Stimulated activated CD4-positive, alpha-beta T cell treated with anti-CD3 and anti-CD28 coated beads, Interleukin-1b, Interleukin-23, amount 100 ng/mL, for 1 hour (primary cell): ENCODE measurements at places on chromosomes 6 and 20.

GRCh38 chr20:32819992-32820697 is 391 bp downstream of the MAPRE1 start:
- peak; percentile 84 for DNase-seq

GRCh38 chr6:75155631-75156030 is 50.2 kb downstream of the COL12A1 start:
- DNase-seq = no peak

DNA sequence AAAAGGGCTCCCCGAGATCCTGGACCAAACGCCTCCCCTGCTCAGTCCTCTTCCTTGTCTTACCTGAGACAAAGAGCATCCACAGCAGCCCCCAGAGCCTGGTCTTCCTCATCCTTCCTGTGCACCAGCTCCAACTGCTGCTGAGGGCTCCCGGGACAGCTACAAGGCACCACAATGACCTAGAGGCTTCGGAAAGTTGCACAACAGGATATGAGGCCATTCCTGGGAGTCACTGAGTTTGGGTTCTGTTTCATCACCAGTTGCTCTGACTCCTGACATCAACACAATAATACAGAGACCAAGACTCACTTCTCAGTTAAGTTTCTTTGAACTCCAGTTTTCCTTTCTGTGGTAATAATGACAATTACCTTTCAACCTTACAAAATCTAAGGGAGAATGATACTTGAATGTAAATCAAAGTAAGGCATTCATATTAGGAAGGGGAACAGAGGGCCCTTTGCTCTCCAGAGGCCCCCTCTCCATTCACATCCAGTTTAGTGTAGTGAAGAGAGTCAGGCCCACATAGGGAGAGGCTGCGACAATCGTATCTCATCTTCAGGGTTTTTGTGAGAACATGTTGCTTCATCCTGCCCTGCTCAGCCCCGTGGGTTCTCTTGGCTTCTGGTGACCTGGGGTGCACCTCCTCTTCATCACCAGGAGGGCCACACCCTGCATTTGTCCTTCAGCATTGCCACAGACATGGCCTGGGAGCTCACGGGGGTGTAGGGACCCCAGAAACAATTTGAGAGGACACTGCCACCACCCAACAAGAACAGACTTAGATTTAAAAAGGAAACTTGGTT is at the start of gene TREM1:
Gene TREM1 (minus strand): TSS at position 139 of the 803 bp plus-strand sequence. CDS start 27 bp downstream, at position 112.
- no peak for DNase-seq

DNA sequence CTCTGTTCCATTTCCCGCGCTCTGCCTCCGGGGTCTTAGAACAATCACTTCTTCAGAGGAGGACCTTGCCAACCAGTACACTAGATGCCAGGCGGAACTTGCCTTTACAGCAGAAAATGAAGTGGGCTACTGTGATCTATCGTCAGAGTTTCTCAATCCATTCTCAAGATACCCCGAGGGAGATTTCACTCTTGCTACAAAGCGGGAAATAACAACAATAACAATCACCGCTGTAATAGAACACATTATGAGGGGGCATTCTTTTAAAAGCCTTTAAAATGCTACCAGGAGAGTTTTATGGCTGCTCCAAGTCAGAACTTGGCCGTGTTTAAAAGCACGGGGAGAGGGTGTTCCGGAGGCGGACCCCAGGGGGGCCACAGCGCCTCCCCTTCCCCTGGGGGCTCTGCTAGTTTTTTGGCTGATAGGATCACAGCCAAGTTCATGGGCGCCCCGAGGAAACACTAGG is 617.0 kb upstream of the AGPAT4 start:
- DNase-seq = no peak

GRCh38 chr6:4804095-4804494 is 27.9 kb downstream of the CDYL start:
- DNase-seq = no peak

DNA sequence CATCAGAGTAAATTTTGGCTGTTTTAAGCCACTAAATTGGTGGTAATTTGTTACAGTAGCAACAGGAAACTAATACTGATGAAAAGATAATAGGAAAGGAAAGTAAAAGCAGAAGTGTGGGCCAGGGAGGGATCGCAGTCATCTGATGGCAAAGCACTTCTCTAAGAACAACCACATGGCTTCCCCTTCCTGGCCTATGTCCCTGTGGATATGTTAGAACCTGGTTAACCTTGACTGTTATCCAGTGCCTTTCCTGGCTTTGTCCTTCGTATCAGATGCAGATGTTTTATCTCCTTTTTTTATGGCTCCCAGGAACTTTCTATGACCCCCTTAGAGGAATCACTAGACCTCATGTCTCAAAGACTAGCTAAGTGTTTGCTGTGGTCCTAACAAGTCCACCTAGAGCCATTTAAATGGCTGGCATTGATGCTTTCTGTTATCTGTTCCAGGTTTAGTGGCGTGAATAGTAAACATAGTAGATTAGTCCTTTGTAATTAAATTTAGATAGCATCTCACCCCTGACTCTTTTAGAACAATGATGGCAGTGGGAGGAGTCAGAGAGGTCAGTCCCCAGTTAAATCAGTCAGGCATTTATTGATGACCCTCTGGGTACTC is 79.2 kb upstream of the PHACTR2 start:
- DNase-seq = no peak

DNA sequence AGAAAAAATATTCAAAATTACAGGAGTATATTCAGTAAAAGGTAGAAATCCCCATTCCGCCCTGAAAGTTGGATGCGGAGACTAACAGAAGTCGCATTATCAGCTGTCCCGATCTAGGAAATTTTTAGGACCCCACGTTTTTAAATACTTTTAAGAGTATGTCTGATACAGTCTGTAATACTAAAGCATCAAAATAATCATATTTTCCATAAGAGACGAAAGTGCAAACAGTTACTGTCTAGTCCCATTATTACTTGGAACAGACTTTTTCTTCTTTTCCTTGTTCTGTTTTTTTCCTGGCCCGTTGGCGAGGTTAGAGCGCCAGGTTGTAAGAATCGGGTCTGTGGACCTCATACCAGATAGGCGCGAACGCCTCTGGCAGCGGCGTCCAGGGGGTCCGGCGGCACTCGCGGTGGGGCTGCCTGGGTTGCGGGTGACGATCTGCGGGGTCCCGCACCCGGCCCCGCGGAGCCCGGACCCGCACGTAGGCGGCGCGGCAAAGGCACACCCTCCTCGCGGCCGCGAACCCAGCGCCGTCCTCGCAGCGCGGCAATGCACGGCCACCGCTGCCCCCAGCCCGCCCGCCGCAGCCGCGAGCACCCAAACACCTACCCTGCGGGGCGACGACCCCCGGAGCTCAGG is 460 bp downstream of the PLAGL1 start:
- DNase-seq = no peak

- DNase-seq = no peak
Observed at GRCh38 chr6:6512711-6513110, 75.8 kb upstream of the LY86 start.

DNA sequence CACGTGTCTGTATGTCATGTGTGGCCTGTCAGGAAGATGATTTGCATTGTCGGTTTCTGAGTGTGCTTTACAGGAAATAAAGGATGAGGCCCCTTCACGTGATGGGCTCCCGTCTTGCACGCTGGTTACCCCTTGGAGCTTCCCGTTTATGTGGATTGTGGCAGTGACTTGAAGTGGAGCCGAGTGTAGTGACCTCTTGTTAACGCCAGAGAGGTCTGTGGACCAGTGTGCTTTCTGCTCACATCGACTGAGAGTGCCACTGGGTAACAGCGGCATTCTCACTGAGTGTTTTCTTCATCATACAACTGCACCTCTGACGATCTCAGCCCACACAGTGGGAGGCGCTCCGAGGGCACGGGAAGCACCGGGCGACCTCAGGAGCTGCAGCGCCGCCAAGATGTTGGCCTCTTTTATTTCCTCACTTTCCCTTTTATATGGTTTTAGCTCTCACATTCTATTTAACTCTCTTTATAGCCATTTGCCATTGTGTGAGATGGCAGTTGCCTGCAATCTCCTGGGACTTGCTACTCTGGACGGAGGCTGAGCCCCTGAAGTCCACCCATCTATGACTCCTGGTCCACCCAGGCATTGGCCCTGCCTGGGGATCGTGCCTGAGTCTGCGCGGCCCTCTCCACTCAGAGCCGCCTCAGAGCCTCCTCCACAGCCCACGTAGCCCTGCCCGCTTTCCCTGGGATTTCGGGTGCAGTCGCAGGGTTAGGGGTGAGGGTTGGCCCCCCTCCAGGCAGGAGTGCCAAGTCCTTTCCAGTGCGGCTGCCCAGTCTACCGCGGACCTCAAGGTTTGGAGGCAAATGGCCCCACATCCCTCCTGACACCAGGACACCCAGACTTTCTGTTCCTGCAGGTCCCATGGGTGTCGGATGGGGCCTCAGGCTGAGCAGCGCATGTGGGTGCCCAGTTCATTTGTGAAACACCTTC is 238.9 kb downstream of the ERMARD start:
- DNase-seq = peak; percentile 16

- DNase-seq = no peak
Observed at GRCh38 chr20:44174996-44175765, 11.8 kb downstream of the JPH2 start.

DNA sequence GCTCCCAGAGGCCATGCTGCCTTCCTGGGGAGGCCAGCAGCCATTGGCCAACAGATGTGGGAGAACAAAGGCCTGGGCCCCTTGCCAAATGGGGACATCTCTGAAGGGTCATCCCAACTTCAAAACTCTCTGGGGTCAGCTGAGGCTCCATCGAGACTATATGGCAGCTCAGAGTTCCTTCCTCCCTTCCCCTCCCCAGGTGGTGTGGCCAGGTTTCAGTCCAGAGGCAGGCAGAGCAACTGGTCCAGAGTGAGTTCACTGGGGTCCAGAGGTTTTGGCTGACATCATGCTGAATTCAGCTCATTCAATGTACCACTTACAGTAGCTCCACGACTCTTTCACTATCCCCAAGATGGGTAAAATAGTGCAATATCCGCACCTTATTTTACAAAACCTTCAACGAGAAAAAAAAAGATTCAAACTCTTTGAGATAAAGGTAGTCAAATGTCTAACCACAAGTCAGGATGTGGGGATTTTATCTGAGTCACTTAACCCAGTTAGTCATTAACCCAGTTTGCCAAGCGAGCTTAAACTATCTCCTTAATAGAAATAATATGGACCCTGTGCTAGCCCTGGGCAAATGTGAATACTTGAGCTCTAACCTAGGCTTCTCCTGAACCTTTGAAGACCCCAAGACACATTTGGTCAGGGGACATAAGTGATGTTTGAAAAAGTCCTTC is 108.4 kb upstream of the PLEKHG1 start:
- DNase-seq = no peak

- no peak for DNase-seq
Observed at GRCh38 chr6:39793516-39793915, 1.3 kb downstream of the DAAM2 start.

GRCh38 chr6:129801909-129802308 is 59.2 kb downstream of the TMEM244 start:
- no peak for DNase-seq

- DNase-seq = no peak
Observed at GRCh38 chr6:29479560-29479959, 8.2 kb downstream of the MAS1L start.

DNA sequence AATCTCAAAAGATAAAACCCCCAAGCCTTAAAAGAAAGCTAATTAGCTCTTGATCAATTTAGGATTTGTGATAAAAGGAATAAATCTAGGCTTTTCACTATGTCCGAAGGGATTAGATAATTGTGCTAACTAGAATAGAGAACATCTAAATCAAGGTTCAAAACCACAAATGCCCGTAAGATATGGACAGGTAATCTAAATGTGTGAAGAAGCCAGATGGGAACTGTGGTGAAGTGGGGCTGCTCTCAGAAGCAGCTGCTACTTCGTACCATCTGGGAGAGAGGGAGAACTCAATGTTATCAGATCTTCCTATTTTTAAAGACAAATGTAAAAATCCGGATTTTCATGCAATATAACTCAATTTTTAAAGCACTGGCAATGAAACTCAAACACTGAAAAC is 44.2 kb downstream of the NCOA6 start:
- no peak for DNase-seq

DNA sequence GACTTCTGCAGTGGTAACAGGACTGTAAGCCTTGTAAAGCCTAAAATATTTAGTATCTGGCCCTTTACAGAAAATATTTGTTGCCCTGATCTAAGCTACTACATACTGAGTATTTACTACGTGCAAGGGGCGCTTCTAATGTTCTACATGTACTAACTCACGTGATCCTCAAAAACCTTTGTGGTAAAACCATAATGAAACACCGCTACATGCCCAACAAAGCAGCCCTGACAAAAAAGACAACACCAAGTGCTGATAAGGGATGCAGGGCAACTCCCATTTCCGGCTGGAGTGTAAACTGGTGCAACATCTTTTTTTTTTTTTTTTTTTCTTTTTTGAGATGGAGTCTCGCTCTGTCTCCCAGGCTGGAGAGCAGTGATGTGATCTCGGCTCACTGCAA is 85.0 kb downstream of the SULF2 start:
- DNase-seq = no peak

DNA sequence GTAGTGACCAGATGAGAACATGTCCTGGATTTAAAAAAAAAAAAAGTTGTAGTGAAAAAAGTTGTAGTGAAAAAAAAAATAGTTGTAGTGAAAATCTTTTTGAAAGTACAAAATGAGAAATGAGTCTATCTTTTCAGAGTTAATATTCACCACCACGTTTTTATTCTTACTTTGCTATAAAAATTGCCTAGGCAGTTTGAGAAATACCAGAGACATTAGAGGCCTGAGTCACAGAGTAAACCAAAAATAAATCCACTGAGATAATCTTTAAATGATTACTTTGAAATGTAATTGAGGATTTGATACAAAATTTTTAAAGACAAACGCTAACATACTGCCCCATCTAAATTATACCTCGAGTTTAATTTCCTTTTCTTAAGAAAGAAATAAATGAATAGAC is 101.2 kb upstream of the TIAM2 start:
- no peak for DNase-seq

DNA sequence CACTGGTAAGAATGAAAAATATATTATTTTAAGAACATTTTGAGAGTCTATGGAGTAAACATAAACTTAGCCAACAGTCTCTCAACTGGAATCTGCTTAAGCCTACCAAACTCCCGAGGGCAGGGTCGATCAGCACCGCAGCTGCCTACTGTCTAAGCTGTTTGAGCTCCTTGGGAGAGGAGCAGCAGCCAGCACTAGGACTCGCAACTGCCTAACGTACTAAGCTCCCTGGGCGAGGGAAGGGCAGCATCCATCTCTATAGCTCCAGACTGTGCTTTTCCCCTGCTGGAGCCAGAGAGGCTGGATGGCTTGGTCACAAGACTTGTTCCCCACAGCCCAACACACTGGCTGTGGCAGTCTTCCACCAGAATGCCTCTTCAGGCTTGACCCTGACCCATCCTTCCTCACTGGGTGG is 96.4 kb downstream of the MOXD1 start:
- DNase-seq = no peak

GRCh38 chr6:35173427-35174087 is 32.4 kb upstream of the TCP11 start:
- DNase-seq = no peak

DNA sequence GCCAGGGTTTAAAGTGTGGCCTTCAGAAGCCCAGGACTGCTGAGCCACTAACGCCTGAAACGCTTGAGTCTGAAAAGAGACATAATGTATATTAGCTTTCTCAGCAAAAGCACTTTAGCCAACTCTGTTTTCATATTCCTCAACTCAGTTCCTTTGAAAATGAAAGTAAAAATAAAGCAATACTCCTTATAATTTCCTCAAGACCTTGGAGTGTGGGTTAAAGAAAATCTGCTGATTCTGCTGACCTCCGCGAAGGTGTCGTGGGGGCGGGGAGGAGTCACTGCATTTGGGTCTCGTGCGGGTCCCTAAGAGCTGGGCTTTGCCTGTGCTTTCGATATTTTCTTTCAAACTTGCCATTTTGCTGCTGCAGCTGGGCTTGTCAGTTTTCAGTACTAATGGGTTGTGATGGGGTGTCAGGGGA is 142.2 kb upstream of the ARID1B start:
- DNase-seq = no peak

- DNase-seq = no peak
Observed at GRCh38 chr6:5132731-5133130, 47.6 kb downstream of the PPP1R3G start.
